ENCODE measurements at places on chromosomes 13 and 19.
A peak's percentile ranks its signal among the peaks of the same experiment; 100 is the strongest.

DNA sequence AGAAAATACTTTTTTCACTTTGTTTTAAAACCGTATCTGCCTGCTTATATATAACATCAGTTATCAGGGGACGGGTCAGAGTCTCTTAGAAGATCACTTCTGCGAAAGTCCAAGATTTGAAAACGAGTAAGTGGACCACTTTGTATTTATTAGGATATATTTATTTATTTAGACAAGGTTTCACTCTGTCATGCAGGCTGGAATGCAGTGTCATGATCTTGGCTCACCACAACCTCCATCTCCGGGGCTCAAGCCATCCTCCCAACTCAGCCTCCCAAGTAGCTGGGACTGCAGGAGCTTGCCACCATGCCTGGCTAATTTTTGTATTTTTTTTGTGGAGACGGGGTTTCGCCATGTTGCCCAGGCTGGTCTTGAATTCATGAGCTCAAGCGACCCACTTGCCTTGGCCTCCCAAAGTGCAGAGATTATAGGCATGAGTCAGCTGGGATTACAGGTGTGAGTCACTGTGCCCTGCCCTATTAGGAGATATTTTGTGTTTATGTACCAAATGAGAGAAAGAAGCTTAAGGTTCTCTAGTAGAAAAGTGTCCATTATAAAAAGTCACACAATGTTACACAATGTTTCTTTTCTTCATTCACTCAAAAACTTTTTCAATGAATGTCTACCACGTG lies 39.5 kb downstream of the RASL11A start:
- H3K4me3 ChIP-seq: no peak overlapping the region
- H3K27me3 ChIP-seq: no peaks in the 10 kb centered on the region
- no peaks in the 10 kb centered on the region for H3K36me3 ChIP-seq
- DNase-seq: no peak
- H3K4me1 ChIP-seq: peaks cover 3% of the 10 kb centered on the region

GRCh38 chr13:110413016-110413675 lies 106.1 kb downstream of the COL4A2 start:
- H3K36me3 ChIP-seq: peaks cover 73% of the 10 kb centered on the region
- peaks cover 16% of the 10 kb centered on the region for H3K27me3 ChIP-seq
- no peak for DNase-seq
- peak overlapping the region; percentile 90 for H3K27ac ChIP-seq

- H3K4me1 ChIP-seq: no peaks in the 10 kb centered on the region
- H3K27ac ChIP-seq: no peak overlapping the region
- H3K36me3 ChIP-seq: no peaks in the 10 kb centered on the region
- no peak overlapping the region for H3K4me3 ChIP-seq
Observed at GRCh38 chr13:81540777-81541176, 1199.9 kb upstream of the SPRY2 start.

DNA sequence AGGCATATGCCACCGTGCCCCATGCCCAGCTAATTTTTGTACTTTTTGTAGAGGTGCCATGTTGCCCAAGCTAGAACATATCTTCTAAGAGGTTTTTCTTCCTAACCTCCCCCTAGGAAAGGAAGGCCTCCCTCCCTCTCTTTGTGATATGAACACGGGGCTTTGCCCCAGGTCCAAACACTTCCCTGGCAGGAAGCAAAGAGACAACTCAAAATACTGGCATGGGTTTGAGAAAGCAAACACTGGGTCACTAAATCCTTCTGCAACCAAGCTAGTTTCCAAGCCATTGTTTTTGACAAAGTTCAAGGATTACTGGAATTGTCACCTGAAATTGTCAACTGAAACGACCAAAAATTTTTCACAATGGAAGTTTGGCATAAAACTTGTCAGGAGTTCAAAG lies 8.8 kb downstream of the CC2D1A start:
- peaks cover 2% of the 10 kb centered on the region for H3K27me3 ChIP-seq
- no peak for DNase-seq
- peaks cover 9% of the 10 kb centered on the region for H3K36me3 ChIP-seq
- no peak overlapping the region for H3K27ac ChIP-seq

DNA sequence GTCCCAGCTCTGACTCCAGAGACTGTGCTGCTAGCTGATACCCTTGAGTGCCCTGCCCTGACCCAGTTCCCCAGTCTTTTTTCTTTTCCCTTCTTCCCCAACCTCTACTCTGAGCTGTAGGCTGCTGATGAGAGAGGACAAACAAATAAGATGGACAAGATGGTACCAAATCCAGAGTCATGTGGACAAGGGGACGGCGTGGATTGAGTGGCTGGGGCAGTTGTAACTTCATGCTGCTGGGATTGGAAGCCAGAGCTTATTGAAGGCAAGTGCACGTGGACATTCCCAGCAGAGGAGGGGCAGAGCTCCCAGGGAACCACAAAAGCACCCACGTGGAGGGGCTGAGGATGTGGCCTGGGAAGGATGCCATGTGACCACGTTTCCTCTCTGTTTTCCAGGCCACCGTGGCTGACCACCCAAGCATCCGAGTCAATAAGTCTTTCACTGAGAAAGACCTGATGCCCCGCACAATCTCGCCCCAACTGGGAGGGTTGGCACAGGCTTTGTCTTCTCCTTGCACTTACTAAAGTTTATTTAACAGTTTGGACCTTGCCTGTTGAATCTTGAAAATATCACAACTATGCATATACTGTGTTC lies 323.3 kb upstream of the ZNF507 start:
- no peak overlapping the region for H3K27ac ChIP-seq
- H3K4me1 ChIP-seq: peaks cover 16% of the 10 kb centered on the region
- H3K36me3 ChIP-seq: peaks cover 10% of the 10 kb centered on the region
- H3K4me3 ChIP-seq: no peak overlapping the region
- no peak for DNase-seq

DNA sequence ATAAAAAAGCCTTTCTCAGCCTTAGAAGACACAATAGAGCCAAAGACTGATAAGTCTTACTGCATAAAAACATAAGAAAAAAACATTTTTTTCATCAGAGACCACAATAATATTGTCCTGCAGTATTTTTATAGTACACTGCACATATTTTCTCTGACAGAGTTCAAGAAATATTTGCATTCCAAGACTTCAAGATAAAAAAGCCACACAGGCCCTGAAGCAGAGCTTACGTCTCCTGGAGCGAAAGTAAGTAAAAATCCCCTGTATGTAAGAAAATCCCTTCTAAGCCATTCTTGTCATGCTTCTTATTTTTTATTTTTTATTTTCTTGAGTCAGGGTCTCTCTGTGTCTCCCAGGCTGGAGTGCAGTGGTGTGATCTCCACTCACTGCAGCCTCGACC lies 755.9 kb downstream of the LIG4 start:
- DNase-seq: no peak
- no peak overlapping the region for H3K27ac ChIP-seq
- peaks cover 10% of the 10 kb centered on the region for H3K4me1 ChIP-seq
- H3K36me3 ChIP-seq: no peaks in the 10 kb centered on the region
- no peak overlapping the region for H3K4me3 ChIP-seq

DNA sequence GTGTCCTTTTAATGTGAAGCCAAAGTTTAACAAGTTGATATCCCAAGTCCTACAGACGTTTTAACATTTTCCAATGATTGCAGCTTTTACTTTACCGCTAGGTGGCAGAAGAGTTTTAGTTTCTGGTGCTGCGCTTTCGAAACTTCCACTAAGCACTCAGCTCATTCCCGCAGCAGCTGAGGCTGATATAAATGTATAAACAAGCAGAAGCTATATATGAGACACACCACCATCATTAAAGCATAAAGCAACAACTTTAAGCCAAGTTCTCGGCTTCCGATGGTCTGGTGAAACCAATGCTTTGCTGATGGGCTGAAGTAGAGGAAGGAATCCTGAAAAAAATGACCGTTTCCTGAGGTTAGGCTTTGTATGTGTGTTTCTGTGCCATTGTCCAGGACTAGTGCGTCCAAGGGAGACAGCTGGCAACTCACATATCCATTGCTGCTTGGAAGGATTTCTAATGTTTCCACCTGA lies 753.9 kb downstream of the OLFM4 start:
- H3K4me1 ChIP-seq: no peaks in the 10 kb centered on the region
- no peak overlapping the region for H3K4me3 ChIP-seq
- H3K27me3 ChIP-seq: no peaks in the 10 kb centered on the region
- H3K36me3 ChIP-seq: no peaks in the 10 kb centered on the region

GRCh38 chr19:35913589-35913988 lies 5.5 kb upstream of the TYROBP start:
- no peaks in the 10 kb centered on the region for H3K36me3 ChIP-seq
- H3K27me3 ChIP-seq: peaks cover 3% of the 10 kb centered on the region
- no peak for DNase-seq
- no peak overlapping the region for H3K27ac ChIP-seq
- H3K4me1 ChIP-seq: peaks cover 2% of the 10 kb centered on the region
- no peak overlapping the region for H3K4me3 ChIP-seq

DNA sequence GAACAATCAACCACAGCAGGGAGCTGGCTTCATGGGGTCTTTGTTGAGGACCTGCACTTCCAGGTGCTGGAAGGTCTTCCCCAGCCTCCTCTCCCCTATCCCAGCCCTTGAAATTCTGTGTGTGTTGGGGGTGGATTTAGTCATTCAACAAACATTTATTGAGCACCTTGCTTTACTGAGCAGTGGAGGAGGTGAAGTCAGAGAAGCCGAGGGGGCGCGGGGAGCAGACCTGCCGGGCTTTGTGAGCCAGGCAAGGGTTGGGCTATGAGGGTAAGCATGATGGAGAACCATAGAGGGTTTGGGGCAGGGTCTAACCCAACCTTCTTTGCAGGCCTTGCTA lies 3.5 kb upstream of the C19orf85 start:
- H3K4me1 ChIP-seq: no peaks in the 10 kb centered on the region
- H3K27ac ChIP-seq: no peak overlapping the region
- H3K27me3 ChIP-seq: peaks cover 10% of the 10 kb centered on the region
- no peak for DNase-seq
- H3K36me3 ChIP-seq: no peaks in the 10 kb centered on the region

DNA sequence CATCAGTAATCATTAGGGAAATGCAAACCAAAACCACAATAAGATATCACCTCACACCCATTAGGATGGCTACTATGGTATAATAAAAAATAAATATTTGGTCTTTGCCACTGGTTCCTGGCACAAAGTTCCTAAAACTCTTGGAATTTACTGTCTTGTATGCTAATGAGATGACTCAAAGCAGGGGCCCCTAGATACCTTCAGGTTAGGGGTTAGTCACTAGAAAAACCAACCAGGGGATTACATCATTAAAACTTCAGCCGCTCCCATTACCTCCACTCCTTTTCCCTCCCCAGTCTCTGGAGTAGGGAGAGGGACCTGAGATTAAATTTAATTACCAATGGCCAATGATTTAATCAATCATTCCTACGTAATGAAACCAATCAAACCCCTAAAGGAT lies 49.6 kb downstream of the THSD1 start:
- no peaks in the 10 kb centered on the region for H3K36me3 ChIP-seq
- H3K4me1 ChIP-seq: peaks cover 6% of the 10 kb centered on the region
- H3K27me3 ChIP-seq: peaks cover 1% of the 10 kb centered on the region
- DNase-seq: no peak

DNA sequence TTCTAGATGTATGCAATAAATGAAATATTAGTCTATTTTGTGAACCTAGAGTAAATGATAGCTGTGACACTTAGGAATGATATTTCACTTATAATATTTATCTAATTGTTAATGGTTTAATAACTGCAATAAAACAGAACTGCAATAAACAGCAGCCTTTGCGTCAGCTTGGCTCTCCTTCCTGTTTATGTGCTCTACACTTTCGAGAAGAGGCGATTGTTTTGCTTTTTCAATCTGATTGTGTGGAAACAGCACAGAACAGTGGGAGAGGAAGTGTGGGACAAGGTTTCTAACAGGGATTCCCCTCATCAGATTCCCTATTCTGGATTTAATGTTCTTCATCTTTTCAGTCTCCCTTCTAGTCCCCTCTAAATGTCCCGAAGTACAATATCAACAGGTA lies 17.3 kb upstream of the TRPC4 start:
- H3K4me1 ChIP-seq: peaks cover 5% of the 10 kb centered on the region
- peak overlapping the region; percentile 32 for H3K27ac ChIP-seq
- no peaks in the 10 kb centered on the region for H3K36me3 ChIP-seq
- H3K4me3 ChIP-seq: no peak overlapping the region
- DNase-seq: no peak

DNA sequence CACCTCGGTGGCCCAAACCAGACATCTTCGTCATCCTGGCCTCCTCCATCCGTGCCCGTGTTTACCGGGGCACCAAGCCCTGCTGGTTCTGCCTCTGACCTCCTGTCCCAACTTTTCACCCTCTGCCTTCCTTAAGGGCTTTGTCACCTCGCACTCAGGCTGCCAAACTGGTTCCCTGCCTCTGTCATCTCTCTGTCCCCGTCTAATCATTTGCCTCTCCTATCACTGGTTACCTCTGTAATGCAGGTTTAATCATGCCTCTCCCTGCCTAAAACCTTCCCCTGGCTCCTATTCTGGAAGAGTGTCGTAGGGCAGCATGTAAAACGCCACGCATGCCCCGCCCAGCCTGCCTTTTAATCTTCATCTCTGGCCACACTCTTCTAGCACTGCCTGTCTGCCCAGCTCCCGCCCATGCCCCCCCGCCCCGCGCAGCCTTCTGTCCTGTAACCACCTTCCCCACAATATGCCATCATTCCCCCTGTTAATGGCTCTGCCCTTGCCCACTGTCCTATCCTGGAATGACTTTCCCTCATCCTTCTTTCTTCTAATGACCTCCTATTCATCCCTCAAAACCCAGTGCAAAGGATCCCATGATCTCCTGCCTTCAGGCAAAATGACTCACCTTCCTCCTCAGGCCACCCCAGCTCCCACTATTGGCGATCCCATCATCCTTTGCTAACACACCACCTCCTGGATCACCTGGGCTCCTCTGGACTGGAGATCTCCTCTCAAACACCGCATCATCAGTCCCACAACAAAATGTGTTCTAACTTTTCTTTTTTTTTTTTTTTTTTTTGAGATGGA lies 66.7 kb downstream of the PEX11G start:
- H3K27ac ChIP-seq: no peak overlapping the region
- peaks cover 4% of the 10 kb centered on the region for H3K4me1 ChIP-seq
- peaks cover 9% of the 10 kb centered on the region for H3K27me3 ChIP-seq
- H3K4me3 ChIP-seq: peak overlapping the region; percentile 54

DNA sequence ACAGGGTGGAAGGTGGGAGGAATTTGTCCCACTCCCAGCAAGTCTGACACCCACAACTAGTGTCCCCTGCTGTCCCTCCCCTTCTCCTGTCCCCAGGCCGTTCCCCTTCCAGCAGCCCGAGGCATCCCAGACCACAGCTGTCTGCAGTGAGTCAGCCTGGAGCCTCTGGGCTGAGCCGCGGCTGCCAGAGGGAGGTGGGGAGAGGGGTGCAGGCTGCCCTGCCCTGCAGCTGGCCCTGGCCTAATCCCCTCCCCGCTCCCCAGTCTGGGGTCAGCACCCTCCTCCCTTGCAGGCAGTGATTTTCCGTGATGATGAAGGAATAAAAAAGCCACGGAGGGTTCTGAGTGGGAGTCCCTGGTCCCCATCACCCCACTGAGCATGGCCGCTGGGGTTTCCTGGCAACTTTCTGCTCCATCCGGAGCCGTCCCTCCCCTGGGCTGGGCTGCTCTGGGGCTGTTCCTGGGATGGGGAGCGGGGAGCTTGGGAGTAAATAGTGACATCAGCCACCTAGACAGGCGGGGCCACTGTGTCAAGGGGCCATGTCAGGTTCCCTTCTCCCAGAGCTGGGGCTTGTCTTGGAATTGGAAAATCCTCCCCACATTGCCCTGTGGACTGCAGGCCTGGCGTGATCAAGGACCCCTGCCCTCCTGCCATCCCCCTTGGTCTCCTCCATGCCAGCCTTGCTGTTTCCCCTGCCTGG lies 16.8 kb downstream of the SPC24 start:
- peak; percentile 47 for DNase-seq
- peaks cover 40% of the 10 kb centered on the region for H3K4me1 ChIP-seq
- peak overlapping the region; percentile 96 for H3K27ac ChIP-seq
- no peak overlapping the region for H3K4me3 ChIP-seq
- peaks cover 17% of the 10 kb centered on the region for H3K27me3 ChIP-seq
